ENCODE measurements at places on chromosomes 1 and 21. TPM values are rescaled to one million over a fixed set of nuclear protein-coding genes. Genes with fewer than 3 reads are reported as not detected.

MARK1 gene
- total RNA-seq = not detected

CFHR3 gene
- not detected for total RNA-seq

SHE gene
- not detected for total RNA-seq

WNT9A gene
- total RNA-seq = not detected

BECN2 gene
- not detected for total RNA-seq

PROX1 gene
- total RNA-seq = 0.03 TPM

DNA sequence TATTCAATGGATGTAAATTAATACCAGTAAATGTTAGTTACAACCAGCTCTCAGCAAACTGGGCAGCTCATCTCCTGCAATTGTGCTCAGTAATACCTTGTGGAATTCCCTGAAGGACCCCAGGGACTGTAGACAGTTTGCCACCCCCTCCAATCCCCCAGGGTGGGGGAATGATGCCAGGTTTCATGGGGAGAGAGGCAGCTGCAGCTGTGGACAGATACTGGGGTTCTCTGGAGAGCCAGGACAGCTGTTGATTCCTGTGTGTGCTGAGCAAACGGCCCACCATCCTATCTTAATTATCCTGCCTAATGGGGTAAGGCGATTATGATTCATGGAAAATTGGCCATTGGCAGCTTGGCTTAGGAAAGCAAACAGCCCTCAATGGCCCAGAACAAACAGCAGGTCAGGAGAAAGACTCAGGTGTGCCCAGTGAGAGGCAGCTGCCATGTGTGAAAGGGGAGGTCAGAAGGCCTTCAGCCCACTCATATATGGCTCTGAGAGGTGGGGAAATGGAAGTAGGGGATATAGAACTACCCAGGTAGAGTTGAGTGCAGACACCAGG lies 148.9 kb upstream of the CTTNBP2NL start:
- no peak for DNase-seq

- no peak for DNase-seq
These were observed 161.8 kb downstream of the CDC42BPA start for GRCh38 chr1:227156520-227156919.

DNA sequence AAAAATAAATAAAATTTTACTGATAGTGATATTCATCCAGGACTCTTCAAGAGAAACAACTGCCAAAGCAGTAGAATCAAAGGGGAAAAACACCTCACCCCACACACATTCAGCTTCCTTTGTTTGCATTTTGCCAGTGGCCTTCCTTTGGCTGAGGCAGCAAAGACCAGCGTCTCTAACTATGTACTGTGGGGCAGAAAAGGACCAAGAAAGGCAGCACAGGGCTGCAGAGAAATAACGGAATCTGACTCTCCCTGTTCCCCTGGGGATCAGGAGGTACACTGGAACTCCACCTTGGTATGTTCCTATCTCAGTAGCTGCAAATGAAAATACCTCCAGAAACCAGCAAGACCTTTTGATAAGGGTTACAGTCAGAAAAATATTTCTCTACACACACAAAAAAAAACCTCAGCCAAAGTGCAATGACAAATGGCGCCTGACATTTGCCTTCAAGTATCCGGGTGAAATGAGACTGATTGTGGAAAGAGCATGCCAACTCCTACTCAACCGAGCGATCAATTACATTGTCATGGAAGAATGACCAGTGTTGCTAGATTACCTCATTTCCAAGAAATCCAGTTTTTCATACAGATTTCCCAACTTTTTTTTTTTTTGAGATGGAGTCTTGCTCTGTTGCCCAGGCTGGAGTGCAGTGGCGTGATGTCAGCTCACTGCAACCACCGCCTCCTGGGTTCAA lies 50.9 kb downstream of the TARBP1 start:
- DNase-seq = no peak

DNA sequence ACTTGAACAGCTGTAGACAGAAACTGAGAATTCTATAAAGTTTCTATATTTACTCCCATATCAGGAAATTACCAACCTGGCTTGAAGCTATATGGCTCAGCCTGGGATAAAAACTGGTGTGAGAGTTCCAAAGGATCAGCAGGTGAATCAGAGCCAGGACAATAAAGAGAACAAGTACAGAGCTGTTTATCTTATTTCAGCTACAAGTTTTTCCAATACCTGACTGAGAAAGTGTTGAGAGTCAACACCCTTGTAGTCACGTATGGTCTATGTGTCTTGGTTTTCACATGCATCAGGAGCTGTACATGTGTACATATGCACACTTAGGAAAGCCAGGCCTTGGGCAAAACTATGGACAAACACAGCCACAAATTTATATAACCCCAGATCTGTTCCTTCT lies 40.7 kb upstream of the CXADR start:
- DNase-seq = no peak

- DNase-seq = no peak
These were observed 89.3 kb downstream of the LBR start for GRCh38 chr1:225338545-225338944.

Measured in CD4-positive, alpha-beta T cell (primary cell).